A549 (cell line): ENCODE measurements at places on chromosomes 6 and 20.

- no peak for DNase-seq
Measured at GRCh38 chr20:49914310-49915117, 815 bp downstream of the SPATA2 start.

- no peak for DNase-seq
Measured at GRCh38 chr6:73134588-73134987, 90.7 kb downstream of the KHDC1L start.

DNA sequence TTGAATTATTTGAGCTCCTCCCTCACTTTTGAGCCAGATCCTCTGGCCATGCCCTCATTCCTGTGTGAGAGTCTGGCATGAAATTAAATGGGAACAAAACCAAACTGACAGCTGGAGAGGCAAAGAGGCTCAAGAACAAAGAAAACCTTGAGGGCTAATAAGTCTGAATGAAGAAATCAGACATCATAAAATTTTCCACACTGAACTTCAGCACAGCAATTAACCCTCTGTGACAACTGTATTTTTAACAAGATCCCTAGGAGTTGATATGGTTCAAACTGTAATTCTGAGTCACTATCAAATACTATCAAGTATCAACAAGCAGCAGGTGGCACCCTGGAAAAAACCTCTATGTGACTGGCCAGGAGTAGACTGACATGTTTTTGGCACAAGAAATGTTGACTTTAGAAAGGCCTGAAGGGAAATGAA is 109.4 kb upstream of the EMILIN3 start:
- no peak for DNase-seq

DNA sequence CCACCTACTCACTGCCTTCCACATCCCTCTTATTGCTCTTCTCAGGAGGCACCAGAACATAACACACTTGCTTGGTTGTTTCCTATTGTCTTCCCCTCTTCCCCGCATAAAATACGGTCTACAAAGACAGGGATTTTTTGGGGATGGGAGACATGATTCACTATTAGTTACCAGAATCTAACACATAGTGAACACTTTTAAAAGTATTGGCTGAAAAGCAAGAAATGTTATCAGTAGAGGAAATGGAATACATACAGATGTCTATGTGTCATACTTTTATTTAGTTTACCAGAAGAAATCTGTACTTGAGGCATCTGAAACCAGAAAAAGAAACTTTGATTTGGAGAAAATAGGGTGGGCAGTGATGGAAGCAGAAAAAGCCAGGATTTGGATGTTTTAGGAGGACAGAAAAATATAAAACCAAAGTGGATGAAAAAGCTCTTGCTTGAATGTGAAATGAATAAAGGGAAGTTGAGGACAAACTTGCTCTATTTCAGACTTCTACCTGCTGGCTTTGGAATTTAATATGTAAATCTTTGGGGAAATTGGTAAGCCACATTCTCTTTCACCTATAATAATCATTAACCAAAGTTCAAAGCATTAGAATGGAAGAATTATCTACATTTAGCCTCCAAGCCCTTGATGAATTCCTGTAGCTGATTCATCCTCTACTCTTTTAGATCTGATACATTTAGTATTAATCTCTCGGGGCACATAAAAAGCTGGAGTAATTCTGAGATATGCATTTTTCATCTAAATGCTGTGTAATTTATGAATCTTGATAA is 82.6 kb downstream of the DOK5 start:
- no peak for DNase-seq

GRCh38 chr6:37177935-37178517 is 8.1 kb downstream of the PIM1 start:
- no peak for DNase-seq

GRCh38 chr20:49409302-49409974 is 73.0 kb downstream of the KCNB1 start:
- no peak for DNase-seq

DNA sequence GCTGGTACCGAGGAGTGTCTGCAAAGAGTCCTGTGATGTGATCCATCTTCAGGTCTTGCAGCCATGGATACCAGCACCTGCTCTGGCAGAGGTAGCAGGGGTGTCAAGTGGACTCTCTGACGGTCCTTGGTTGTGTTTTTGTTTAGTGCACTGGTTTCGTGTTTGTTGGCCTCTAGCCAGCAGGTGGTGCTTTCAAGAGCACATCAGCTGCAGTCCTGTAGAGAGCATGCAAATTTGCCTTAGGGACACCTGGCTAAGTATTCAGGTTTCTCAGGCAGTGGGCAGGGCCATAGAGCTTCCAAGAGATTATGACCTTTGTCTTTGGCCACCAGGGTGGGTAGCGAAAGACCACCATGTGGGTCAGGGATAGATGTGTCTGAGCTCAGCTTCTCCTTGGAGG is 14.5 kb upstream of the RGS17 start:
- no peak for DNase-seq

DNA sequence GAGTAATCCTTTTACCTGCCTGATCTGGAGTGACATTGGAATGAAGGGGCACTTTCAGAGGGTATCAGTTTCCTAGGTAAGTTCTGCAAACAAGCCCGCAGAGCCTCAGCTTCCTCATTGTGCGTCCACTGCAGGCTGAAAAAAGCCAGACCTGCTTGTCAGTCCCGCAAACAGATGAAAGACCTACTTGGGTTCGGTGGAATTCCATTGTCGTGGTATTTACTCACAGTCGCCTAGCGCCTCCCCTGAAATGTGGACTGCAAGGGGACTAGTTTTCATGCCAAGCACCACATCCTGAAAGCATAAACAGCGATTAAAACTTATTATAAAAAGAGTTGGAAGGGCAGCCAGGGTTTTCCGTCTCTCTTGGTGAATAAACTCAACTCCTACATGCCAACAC is 121.5 kb downstream of the PAX1 start:
- DNase-seq: no peak

GRCh38 chr20:39825524-39825923 is 863.4 kb downstream of the DHX35 start:
- DNase-seq: no peak

DNA sequence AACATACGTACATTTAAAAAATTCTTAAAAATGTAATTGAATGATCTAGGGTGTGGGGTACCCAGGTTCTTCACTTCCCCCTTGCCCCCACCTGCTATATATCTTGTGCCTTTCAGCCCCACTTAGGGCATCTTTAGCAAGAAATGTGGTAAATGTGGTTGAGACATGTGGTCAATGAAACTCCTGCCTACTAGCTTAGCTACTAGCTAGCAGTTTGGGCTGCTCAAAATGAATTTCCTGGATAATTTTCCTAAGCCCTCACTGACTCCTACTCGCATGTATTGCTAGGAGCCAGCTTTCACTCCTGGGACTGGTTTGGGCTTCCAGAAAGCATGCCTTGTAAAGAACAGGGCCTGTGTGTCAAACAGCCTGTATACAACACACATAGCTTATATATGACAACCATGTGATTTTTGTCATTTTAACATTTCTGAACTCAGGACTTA is 257.3 kb downstream of the ATXN1 start:
- no peak for DNase-seq

DNA sequence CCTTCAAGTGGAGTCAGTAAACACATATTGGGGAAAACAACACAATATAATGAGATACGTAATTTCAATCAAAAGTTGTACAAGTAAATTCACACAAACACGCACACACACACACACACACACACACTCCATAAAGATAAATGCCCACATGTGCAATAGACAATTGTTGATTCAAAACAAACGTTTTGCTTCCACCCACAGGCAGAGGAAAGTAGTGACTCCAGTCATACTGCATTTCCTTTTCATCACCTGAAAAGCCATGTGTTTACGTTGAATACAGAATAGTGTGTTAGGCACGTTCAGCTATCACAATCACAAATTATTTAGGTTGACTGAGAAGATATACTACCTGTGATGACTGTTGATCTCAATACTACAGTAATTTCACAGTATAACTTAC is 443.8 kb upstream of the MANEA start:
- DNase-seq: peak; percentile 12

DNA sequence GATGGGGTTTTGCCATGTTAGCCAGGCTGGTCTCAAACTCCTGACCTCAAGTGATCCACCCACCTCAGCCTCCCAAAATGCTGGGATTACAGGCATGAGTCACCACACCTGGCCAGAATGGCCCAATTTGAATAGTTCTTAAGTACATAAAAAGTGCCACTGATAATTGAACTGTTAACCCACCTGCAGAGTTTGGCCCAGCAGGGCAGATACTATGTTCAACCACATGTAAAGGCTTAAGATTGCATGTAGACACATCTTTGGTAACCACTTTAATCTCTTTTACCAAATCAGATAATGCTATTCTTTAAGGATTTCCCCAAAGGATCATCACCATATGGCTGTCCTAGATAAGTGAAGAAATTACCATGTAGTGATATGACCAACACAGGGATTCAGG is 21.3 kb upstream of the SGK1 start:
- DNase-seq: no peak

DNA sequence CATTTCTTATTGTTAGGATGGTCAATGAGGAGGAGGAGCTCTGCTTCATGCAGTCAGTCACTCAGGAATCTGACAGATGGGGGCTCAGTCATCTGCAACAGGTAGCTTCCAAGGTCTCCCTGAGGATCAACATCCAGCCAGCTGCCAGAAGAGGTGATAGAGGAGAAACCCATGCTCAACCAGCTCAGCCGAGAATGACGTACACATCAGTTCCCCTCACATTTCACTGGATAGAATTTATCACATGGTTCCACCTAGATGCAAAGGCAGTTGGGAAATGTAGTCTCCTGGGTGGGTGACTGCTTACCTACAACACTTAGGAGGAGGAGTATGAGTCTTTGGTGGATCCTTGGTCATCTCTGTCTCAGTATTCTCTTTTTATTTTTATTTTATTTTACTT is 144.5 kb downstream of the CEBPB start:
- DNase-seq: peak; percentile 68

DNA sequence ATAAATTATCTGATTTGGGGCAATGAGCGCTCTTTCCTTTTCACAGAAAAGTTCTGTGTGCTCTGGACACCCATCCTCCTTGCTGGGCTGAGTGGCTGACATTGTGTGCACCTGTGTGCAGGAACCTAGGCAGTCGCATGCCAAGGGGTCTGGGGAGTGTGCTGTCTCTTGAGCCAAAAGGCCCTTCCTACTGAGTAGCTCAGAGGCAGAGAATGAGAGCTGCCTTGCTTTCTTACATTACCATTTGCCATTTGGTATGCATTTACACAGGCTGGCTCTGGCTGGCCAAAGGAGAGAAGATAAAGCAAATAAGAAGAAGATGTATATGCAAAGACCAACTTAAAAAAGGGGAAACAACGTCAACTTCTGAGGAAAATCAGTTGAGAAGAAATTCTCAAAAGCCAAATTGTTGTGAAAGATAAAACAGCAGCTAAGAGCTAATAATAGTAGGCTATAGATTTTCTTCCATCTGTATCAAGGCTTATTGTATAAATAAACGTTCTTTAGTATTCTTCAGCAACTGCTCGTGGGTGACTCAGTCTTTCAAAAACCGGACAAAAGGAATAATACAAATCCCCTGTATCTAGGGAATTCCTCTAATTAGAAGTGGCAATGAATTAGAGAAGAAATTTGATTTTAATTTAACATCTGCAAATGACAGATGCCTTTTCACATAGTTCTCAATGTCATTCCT is 121.9 kb downstream of the INSM1 start:
- DNase-seq: no peak

DNA sequence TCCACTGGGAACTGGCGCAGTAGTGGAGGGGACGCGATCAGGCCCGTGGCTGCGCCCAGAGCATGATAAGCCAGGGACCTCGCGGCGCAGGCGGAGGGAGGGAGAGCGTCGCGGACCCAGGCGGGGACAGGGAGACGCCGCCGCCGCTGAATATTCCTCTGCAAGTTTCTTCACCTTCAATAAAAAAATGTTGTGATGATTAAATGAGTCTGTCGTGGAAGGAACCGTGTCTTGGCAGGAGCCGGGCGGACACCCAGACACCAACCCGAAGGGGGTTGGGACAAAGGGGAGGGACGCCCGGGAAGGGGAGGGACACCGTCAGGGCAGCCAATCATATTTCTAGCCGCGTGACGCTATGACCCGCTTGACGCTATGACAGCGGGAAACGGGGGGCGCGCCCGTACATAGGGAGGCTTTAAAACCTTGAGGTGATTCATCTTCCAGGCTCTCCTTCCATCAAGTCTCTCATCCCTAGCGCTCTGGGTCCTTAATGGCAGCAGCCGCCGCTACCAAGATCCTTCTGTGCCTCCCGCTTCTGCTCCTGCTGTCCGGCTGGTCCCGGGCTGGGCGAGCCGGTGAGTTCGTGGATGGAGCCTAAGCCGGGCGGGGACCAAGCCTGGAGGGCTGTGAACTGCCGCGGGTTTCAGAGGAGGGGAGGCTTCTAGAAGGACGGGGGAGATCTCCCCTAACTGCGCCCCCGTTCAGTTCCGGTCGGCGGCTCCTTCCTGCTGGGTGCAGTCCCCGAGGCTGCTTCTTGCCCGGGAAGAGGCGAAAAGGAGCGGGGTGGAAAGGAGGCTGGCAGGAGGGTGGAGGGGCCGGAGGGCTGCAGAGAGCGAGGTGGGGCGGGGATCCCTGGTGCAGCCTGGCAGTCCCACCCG is at the start of gene ULBP2:
ULBP2 (plus strand) TSS at position 432 of the 878 bp plus-strand sequence; CDS start at position 491, 59 bp downstream.
- DNase-seq: peak; percentile 87

GRCh38 chr20:23528867-23529431 is 38.0 kb downstream of the CST8 start:
- no peak for DNase-seq

DNA sequence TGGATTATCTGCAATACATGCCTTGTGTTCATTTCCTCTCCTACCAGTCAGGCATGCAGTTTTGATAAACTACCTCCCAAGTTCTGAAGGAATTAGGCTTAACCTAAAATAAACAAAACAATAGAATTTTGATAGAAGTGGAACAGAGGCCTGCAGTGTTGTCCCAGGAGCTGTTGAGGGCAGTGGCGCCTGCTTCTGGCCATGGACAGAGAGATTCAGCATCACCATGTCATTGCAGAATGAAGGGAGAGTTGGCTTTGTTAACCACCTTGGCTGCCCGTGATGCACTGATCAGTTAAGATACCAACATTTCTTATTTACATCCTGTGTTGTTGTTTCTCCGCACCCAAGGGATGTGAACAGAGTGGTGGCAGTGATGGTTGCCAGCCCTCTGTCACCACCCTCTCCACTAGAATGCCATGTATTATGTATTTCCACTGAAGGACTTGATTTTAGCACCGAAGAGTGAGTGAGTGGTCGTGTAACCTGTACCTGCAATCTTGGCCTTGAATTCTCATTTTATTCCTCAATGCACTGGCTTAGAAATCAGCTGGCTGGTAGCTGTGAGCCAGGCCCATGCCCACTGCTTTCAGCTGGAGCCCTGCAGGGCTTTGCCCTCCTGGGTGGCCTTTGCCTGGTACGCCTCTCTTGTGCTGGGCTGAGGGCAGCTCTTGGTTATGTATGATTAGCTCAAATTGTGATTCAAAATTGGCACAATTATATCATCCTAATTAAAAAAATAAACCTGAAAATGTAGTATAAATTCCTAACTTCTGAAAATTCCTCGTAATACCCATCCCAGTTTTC is 56.5 kb downstream of the SHLD1 start:
- DNase-seq: no peak

- no peak for DNase-seq
Measured at GRCh38 chr6:20771409-20771808, 237.2 kb downstream of the CDKAL1 start.

GRCh38 chr6:112695001-112695400 is 347.9 kb downstream of the RFPL4B start:
- no peak for DNase-seq
